Astrocyte (in vitro differentiated cells and primary cell): ENCODE measurements at places on chromosomes 2 and 18. TPM values are rescaled to one million over a fixed set of nuclear protein-coding genes. Genes with fewer than 3 reads are reported as not detected.

ALK gene
- 0.16 and 0.46 TPM in 2 replicates for total RNA-seq

- no peak overlapping the region for H3K27ac ChIP-seq
- no peak overlapping the region for H3K4me3 ChIP-seq
- no peaks in the 10 kb centered on the region for H3K36me3 ChIP-seq
- DNase-seq, result no peak
Observed at GRCh38 chr18:57352761-57353136, 392 bp downstream of the ST8SIA3 start.

- no peaks in the 10 kb centered on the region for H3K27me3 ChIP-seq
- H3K27ac ChIP-seq, result no peak overlapping the region
- H3K36me3 ChIP-seq, result no peaks in the 10 kb centered on the region
- H3K4me3 ChIP-seq, result no peak overlapping the region
- DNase-seq, result no peak
- H3K4me1 ChIP-seq, result no peaks in the 10 kb centered on the region
Observed at GRCh38 chr18:36476433-36476832, 178.9 kb downstream of the FHOD3 start.

DNA sequence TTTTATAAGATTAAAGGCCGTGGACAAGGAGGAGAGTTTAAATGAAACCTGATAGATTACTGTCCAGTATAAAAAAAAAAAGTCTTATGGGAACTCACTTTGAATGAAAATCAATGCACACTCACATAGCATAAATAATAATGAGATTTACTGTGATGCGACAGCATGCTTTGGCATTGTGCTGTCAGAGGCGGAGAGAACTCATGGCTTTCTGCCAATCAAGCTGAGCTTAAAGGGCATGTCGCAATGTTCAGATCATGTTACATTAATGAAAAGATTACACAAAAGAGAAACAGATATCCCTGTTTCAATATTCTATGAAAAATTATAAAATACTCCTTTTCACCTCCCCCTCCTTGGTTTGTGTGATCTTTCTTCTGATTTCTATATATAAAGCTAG lies 310.8 kb downstream of the ERBB4 start:
- H3K27me3 ChIP-seq, result no peaks in the 10 kb centered on the region
- no peak overlapping the region for H3K4me3 ChIP-seq
- DNase-seq, result peak; percentile 75

- no peaks in the 10 kb centered on the region for H3K36me3 ChIP-seq
- DNase-seq, result no peak
- H3K4me1 ChIP-seq, result no peaks in the 10 kb centered on the region
- H3K4me3 ChIP-seq, result no peak overlapping the region
- peaks cover under 1% of the 10 kb centered on the region for H3K27me3 ChIP-seq
Observed at GRCh38 chr2:224657349-224657748, 58.8 kb downstream of the CCDC195 start.

DNA sequence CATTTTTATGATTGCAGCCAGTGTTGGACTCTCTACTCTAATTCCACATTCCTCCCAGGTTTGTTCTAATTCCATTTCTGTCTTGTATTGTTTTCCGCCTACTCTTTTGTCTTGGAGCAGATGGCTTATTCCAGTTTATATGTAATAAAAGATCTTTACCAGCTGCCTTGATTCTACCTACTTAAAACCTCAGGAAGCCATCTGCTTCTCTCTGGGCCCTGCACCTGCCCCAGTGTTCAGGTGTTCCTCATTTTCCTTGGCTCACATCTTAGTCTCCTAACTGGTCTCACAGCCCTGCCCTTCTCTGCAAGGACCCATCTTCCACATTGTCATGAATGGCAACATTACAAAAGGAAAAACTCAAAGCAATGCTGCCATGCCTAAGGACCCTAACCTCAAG lies 21.0 kb upstream of the IL37 start:
- no peaks in the 10 kb centered on the region for H3K4me1 ChIP-seq
- no peak overlapping the region for H3K4me3 ChIP-seq
- H3K27me3 ChIP-seq, result no peaks in the 10 kb centered on the region
- no peaks in the 10 kb centered on the region for H3K36me3 ChIP-seq
- no peak for DNase-seq

DNA sequence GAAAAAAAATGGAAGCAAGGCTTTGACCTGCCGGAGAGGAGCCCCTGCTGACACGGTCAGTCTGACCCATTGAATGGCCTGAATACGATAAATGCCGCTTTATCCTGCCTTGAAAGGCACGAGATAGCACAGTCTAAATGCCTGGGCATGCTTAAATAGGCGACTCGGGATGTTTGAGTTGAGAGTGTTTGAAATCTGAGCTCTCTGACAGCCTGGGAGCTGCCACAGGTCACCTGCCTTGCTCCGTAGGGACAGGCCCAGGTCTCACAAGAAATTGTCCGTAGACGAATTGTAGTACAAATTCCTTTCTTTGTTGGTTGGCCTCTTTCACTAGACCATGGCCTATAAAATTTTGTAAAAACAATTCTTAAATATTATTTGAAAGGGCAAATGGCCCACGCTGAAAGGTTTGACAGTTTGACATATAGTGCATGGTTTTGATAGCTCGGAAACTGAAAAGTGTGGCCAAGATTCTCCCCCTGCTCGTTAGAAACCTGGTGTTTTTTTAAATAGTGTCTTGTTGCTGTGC lies 72.8 kb downstream of the MEIS1 start:
- H3K4me3 ChIP-seq, result no peak overlapping the region
- no peak overlapping the region for H3K27ac ChIP-seq
- H3K36me3 ChIP-seq, result no peaks in the 10 kb centered on the region
- no peak for DNase-seq
- H3K4me1 ChIP-seq, result peaks cover 25% of the 10 kb centered on the region

GRCh38 chr2:8448824-8449556 lies 232.9 kb upstream of the ID2 start:
- H3K27me3 ChIP-seq, result no peaks in the 10 kb centered on the region
- H3K4me1 ChIP-seq, result peaks cover 4% of the 10 kb centered on the region
- no peak for DNase-seq
- no peaks in the 10 kb centered on the region for H3K36me3 ChIP-seq

ANKRD30B gene
- not detected in 2 replicates for total RNA-seq

GRCh38 chr2:207770602-207771404 lies 1.1 kb upstream of the FZD5 start:
- H3K4me3 ChIP-seq, result peak overlapping the region; percentile 63
- no peak for DNase-seq
- H3K27ac ChIP-seq, result no peak overlapping the region
- peaks cover 9% of the 10 kb centered on the region for H3K4me1 ChIP-seq

DNA sequence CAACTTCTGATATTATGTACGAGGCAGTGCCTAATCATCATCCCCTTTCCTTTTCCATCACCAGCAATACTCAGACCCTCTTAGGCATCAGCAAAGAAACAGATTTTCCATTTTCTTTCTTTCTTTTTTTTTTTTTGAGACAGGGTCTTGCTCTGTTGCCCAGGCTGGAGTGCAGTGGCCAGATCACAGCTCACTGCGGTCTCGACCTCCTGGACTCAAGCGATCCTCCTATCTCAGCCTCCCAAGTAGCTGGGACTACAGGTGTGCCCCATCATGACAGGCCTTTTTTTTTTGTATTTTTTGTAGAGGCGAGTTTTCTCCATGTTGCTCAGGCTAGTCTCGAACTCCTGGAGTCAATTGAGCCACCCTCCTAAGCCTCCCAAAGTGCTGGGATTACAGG lies 5.9 kb upstream of the OLA1 start:
- no peaks in the 10 kb centered on the region for H3K36me3 ChIP-seq
- no peak overlapping the region for H3K27ac ChIP-seq
- H3K27me3 ChIP-seq, result no peaks in the 10 kb centered on the region
- H3K4me1 ChIP-seq, result no peaks in the 10 kb centered on the region
